AG04450 (cell line): ENCODE measurements at places on chromosomes 13 and 19. TPM values are rescaled to one million over a fixed set of nuclear protein-coding genes. Genes with fewer than 3 reads are reported as not detected.

The STOML3 gene
- not detected in 2 replicates for polyA plus RNA-seq

The PTGER1 gene
- 0.72 and 1.0 TPM in 2 replicates for polyA plus RNA-seq

The ZNF90 gene
- 0.87 and 1.3 TPM in 2 replicates for polyA plus RNA-seq

The ZNF729 gene
- polyA plus RNA-seq = not detected in 2 replicates

The ADGRE1 gene
- polyA plus RNA-seq = not detected in 2 replicates

The FCGBP gene
- 0.04 and 0.09 TPM in 2 replicates for polyA plus RNA-seq

The TEX26 gene
- polyA plus RNA-seq = 0.09 TPM in 1 of 2 replicates, not detected in the other

The PPM1N gene
- polyA plus RNA-seq = 1.5 and 1.8 TPM in 2 replicates
